ENCODE measurements at places on chromosomes 13 and 19.

DNA sequence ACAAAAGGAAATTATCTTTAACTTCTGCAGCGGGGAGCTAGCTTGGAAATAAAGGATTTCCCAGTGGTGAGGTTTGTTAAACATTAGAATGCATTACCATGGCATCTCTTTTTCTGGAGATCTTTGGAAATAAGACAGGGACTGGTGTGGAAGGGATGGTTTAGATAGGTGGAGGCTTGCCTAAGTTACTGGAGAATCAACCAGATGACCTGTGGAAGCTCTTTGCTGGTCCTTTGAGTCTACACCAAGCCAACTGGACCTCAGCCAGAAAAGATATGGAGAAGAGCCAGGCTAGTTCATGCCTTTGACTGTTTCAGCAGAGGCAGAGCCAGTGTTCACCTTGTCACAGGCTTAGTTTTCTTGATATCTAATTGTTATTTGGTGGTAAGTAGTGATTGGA, 134.7 kb downstream of the KCNRG start:
- DNase-seq, result peak; percentile 30

DNA sequence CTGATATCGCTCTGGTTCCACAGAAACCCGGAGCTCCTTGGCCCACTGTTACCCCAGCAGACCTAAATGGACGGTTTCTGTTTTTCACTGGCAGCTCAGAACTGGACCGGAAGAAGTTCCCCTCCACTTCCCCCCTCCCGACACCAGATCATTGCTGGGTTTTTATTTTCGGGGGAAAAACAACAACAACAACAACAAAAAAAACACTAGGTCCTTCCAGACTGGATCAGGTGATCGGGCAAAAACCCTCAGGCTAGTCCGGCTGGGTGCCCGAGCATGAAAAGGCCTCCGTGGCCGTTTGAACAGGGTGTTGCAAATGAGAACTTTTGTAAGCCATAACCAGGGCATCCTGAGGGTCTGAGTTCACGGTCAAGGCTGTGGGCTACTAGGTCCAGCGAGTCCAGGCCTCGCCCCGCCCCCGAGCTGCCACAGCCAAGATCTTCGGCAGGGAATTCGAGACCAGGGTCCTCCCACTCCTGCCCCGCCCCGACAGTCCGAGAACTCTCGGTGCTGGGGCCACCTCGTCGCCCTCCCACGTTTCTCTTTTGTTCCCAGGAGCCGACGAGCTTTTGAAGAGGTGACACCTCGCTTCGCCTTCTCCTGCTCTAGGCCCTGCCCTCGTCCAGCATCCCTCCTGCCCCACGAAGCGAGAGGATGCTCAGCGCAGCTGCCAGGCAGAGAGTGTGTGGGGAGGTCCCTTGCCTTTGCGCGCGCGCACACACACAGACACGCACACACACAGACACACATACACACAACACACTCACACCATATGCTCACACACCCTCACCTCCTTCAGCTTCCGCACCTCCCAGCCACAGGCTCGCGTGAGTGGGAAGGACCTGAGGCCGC, 8.8 kb downstream of the ZIC2 start:
- DNase-seq, result no peak

DNA sequence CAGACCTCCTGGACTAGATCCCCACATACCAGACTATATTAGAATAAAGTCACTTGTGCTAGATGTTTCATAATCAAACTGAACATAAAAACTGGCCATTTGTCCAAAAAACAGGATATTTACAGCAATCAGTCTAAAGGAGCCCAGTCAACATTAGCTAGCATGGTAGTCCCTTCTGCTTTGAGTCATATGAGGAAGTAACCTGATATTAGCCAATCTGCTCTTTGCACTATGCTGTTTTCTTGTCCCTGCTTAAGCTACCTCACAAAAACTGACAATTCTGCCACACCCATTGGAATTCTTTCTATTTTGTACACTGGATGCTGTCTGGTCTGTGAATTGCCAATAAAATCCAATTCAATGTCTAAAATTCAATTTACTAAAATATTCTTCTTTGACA, 1824.2 kb downstream of the OLFM4 start:
- DNase-seq, result no peak

GRCh38 chr19:2567580-2567979, 91.7 kb downstream of the GADD45B start:
- DNase-seq, result peak; percentile 88

GRCh38 chr19:41233748-41234240, 14.8 kb downstream of the AXL start:
- peak; percentile 70 for DNase-seq

DNA sequence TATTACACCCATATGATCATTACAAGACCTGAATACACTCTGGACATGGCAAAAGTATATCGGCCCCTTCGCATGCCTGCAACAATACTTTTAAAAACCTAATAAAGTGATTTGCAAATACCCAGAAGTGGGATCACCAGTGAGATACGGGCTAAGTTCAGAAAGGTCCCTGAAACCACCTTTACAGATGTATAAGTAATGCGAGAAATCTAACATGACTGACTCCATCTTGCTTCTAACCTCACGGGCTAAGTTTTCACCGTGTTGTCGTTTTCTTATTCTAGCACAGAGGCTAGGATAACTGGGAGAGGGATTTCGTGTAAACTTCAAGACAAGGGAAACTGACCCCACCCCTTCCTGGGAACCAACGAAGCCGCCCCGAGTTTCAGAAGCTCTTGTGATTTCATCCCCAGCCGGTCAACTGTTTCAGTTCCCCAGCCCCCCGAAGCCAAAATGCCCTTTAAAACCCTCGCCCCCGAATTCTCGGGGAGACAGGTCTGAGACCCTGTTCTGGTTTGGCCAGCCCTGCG, 703 bp downstream of the NEK3 start:
- no peak for DNase-seq

DNA sequence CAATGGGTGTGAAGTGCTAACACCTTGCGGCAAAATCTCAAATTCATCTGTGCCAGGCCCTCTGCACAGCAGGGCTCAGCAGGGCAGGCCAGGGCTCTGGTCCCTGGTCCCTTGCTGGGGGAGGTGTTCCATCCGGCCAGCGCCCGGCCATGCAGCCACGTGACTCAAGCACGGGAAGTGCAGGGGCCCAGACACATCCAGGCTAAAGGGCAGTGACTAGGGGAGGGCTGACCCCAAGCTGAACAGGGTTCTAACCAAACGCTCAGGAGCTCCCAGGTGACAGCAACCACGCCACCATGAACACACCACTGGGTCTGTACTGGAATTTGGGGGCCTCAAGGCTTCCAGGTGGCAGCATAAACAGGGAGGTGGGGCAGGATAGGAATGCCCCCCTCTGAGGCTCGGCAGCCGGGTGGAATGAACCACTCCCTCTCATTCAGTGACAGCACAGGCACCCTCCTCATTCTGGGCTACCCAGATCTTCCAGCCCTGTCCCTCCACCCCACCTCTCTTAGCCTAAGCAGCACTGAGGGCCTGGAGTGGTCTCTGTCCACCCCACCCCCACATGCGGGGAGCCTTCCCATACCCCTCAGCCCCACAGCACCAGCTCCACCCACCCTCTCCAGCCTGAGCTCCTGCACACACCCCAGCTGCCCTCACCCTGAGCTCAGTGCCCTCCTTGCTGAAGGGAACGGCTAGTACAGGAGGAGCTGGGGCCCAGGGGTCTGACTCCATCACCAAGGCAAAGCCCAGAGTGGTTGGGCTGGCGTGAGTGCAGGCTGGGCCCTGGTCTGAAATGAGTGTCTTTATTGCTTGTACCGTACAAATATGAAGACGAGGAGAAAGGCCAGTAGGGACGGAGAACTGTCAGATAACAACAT, 5.3 kb upstream of the CCNP start:
- peak; percentile 73 for DNase-seq

All from right cardiac atrium (tissue), 5 donors.